HS-5 (cell line): ENCODE measurements at places on chromosomes 7 and 10.

DNA sequence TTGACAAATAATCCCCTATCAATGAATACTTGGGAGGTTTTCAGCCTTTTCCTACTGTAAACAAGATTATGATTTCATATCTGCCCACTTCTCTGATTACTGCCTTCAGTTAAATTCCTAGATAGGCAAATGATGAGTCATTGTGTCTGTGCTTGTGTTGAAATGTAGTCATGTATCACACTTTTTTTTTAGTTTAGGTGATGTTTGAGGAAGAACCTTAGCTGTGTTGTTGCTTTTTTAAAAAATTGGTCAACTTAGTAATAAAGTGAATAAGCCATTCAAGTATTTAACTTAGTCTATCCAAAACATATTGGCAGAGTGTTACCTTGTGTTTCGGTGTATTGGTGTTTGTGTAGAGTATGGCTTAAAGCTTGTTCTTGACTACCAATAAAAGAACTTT is 60.0 kb downstream of the WAC start:
- DNase-seq: peak; percentile 30

DNA sequence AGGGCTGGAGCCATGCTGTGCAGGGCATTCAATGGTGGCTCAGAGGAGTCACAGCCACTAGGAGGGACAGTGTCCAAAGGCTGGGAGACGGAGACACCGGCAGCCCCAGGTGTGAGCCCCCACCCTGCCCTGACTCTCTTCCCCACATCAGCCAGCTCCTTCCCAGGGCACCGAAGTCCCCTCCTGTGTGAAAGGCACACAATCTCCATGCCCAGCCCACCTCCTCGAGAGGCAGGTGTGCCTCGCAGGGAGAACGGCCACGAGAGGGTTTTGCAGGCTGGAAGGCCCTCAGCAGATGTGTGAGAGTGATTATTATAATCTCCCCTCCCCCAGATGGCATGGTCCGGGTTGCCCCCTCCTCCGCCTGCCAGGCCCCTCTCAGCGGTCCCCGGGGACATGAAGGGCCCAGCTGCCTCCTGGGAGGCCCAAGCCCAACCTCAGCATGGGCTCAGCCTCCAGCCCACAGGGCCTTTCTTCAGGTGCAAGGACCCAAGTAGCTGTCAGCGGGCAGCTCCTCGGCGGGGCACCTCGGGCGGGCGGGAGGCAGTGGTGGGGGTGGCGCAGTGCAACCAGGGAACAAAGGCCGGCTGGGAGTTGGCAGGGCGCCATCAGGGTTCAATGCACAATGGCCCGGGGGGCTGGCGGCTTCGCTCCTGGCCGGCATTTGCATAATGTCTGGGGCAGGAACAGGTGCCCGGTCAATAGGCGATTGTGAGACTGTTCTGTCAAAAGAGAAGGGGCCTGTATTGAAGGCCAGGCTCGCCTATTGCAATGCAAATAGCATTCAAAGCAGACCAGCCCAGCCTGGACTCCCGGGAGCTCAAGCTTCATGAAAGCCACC is 155.3 kb upstream of the ZMIZ1 start:
- DNase-seq: no peak

DNA sequence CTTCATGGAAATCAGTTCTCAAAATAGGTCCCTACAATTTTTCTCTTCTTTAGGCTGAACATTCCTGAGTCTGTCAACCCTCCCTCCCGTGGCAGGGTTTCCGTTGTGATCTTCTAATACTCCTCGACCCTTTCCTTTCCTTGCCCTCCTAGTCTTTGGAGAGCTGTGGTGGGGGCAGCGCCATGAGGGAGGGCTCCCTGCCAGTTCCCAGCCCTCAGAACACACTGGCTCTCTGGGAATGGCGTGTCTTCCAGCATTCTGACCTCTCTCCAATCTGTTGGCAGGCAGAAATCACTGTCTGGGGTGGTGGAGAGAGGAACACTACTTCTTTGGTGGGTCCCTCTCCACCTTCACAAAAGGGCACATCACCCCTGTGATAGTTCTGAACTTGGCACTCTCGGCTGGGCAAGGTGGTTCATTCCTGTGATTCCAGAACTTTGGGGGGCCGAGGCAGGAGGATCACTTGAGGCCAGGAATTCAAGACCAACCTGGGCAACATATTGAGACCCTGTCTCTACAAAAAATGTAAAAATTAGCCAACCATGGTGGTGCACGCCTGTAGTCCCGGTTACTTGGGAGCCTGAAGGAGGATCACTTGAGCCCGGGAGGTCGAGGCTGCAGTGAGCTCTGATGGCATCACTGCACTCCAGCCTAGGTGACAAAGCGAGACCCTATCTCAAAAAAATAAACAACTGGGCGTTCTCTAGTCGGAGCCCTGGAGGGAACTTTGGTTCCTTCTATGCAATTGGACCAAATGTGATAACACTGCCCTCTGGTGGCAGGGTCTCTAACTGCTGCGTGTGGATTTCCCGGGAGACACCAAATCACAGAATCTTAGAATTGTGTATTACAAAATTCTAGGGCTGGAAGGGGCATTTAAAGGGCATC is 13.1 kb upstream of the ARPC1A start:
- no peak for DNase-seq

DNA sequence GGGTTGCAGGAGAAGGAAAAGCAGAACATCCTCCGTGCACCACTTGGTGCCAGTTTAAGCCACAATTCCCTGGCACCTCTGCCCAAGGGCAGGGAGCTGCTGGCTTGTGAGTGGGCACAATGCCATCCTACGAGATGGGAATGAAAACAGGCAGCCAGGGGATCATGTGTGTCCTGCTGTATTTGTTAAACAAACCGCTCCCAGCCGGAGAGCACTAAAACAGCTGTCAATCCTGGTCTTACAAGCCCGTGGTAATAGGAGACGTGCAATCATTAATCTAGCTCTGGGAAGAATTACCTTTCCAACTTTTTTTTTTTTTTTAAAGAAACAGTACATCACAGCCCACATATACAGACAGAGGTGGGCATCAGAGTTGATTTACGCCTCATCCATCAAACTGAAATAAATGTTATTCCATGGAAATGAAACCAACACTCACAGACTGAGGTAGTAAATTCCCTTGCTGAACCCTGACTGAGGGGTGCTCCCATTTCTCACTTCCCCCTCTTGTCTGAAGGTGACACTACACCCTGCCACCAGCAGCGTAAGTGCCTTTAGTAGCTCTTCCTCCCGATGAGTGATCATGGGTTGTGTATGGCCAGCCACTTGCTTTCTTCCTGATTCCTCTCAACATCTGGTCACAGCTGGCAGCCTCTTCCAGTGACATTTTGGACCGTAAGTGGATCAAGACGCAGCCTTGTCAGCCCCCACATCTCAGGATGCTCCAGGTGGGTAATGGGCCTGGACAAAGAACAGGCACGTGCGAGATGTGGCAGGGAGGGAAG is 143.8 kb downstream of the TEX36 start:
- no peak for DNase-seq

GRCh38 chr7:112162142-112162766 is 43.9 kb downstream of the DOCK4 start:
- DNase-seq: no peak

DNA sequence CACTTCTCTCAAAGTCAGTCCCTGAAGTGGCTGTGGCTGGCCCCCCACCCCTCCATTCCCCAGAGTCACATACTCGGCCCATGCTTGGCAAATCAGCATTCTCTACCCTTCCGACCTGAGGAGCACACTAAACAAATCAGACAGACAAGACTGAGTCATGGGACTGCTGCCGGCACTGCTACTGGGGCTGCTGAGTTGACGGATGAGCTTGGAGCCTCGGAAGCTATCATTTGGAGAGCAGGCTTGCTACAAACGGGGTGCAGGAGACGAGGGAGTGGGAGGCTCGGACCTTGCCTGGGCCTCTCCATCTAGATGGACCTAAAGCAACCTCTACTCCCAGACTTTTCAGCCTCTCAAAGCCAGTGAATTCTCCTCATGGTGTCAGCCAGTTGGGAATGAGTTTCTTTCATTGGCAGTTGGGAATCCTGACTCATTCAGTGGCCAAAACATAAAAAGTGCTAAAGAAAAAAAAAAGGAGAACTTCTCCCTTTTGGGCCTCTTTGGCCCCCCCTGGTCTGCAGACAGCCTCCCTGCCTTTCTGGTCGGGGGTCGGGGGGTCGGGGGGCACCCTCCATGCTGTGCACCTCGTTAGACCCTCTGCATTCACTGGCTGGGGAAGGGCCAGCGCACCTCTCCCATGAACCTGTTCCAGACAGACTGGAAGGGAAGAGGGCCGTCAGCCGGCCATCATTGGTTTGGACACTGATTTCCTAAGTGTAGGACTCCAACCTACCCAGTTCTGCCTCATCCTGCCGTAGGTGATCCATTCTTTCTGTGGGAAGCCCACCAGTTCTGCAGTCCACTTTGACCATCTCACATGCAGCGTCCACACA is 52.3 kb upstream of the COL13A1 start:
- DNase-seq: no peak

DNA sequence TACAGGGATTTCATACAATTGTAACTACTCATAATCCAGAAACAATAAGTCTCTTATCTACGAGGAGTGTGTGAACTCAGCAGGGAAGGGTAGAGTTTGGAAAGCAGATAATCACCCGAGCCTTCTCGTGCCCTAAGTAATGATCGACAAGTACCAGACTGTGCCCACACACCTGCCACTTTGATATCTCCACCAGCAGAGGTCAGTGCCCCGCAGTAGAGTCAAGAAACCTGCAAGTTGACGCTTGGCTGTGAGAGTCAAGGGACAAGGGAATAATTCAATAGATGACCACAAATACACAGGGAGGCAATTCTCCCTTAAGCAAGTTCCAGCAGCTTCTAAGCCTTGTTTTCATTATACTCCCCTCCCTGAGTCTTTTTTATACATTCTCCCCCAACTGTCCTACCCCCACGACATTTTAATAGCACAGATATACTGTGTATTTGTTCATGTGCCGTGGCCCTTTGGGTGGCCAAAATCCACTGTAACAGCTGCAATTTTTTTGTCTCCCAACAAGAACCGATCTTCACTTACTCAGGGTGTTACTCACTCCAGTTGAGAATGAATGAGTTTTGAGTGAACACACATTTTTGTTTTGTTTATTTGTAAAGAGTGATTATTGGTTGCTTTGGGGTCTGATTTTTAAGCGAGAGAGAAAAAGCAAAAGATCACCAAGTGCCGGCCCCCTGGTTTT is 106.9 kb upstream of the RHEB start:
- no peak for DNase-seq

- no peak for DNase-seq
These were observed 316.1 kb downstream of the CCDC3 start for GRCh38 chr10:12685261-12686058.
